ENCODE measurements at places on chromosomes 7 and 10.

- no peak for DNase-seq
Measured at GRCh38 chr10:96309628-96310320, 5.5 kb downstream of the DNTT start.

- DNase-seq, result no peak
Measured at GRCh38 chr10:14146501-14146900, 184.2 kb downstream of the FRMD4A start.

GRCh38 chr7:140146574-140146973, 30.2 kb downstream of the KDM7A start:
- no peak for DNase-seq

DNA sequence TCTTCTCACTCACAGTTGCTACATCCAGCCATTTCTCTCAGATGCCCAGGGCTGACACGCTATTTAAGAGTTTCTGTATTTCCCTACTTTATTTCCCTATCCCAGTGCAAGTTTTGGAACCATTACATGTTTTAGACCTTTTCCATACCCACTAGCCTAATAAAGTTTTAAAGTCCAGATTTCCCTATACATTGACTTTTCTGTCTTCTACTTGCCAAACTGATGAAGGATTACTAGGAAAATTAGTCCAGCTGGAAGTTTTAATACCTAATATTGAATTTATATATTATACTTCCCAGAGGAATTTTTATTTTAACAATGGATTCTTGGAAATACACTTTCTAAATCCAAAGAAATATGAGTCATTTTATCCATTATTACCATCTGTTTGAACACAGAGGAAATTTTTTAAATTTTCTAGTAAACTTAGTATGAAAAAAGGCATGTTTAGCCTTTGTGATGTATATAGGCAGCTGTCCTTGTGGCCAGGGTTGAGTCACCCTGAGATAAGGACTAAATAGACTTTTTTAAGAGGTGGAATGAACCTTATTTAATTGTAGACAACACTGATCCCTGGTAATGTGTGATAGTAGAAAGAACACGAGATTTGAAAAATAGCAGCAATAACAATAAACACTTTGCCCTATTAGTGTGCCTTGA, 205.0 kb downstream of the TFEC start:
- DNase-seq, result no peak

DNA sequence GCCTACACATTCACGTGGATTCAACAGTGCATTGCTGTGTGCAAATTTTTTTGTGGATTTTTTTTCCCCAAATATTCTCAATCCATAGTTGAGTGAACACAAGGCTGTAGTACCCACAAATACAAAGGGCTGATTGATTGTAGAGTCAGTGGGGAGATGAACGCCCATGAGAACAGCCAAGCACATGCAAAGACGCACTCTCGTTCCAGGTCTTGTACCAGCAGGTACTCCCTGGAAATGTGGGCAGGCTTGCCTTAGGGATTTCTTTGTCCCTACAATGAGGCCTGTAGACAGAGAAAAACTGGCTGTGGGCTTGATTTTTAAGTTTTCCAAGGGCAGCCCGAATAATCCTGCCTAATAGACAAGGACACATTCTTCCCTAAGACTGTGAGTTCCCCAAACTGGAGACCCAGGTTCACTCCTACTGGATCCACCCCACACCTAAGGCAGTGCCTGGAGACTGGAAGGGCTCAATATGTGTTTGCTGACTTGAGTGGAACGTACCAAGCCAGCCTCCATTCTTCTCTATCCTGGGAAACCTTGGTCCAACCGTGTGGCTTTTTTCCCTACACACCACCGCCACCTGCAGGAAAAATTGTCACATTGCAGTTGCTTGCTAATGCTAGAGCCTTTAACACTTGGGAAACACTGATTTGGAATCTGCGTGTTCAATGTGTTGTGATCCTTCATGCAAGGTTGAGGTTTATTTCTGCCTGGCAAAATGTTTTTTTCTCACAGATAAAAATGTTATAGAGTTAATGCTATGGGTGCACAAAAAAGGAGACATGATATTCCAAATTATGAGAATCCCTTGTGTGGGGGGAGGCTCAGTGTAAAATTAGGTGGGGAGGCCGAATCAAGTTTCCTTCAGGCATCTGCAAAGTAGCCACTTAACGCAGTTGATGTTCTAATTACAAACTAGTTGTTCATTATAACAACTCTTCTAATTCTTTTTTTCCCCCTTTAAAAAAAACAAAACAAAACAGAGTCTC, 49.3 kb downstream of the PPP1R17 start:
- DNase-seq, result peak; percentile 30

- no peak for DNase-seq
Measured at GRCh38 chr7:117807676-117808075, 65.6 kb downstream of the CTTNBP2 start.

DNA sequence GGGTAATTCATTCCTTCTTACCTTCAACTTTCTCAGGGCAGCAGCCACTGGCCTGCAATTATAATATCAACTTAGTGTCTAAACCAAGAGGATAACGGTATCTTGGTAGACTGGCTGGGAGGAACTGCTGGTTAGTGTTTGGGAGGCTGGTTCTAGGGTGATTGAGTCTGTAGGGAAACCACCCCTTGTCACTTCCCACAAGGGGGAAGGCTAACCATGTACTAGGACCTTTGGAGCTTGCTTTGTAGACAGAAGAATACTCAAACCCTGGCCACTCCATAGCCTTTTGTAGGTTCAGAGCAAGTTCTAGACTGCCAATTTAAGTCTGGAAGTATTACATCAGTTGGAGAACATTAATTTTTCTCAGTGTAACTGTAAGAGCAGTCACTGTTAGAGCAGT, 51.3 kb downstream of the NHLRC2 start:
- DNase-seq, result no peak

DNA sequence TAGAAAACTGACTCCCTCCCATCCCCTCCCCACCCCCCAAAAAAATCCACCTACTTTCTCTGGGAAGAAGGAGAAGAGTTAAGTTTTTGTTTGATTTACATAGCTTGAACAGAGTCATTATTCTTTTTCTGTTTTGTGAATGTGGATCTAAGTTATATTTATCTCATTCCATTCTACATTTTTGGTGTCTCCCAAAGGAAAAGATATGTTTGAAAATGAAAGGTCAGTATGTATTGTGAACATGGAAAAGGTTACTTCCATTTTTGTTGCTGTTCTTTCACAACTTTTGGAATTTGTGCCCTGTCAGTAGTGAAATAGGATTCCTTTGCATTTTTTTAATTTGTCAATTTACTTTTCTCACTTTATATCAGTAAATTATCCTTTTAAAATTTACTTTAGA, 547.9 kb downstream of the SUGCT start:
- DNase-seq, result no peak

DNA sequence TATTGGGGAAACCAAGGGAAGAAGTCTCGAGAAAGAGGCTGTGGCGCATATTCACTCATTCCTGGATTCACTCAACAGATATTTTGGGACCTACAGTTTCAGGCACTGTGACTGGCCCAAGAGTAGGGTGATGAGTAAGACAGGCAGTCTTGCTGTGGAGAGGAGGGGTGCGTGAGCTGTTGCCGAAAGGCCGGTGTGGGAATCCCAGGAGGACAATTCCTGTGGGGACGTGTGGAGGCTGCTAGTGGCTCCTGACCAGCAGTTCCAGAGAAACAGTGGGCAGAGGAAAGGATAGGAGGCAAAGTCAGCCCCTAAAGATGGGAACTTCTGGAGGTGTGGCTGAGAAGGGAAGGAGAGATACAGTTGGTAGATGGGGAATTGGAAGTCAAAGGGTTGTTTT, 59.3 kb upstream of the GRB10 start:
- DNase-seq, result no peak

DNA sequence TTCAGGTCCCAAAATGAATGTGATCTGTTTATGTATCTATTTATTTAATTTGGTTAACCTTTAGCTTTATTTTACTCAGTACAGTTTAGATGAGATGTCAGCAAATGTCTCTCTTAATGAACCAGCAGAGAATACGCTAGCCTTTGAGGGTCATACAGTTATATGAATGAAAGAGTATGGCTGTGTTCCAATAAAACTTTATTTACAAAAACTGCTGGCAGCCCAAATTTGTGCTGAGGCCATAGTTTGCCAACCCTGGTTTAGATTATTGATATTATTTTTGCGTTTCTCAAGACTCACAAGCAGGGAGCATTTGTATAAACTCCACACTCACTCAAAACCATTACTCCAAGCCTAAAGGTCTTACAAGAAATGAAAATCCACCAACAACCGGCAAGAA, 323.4 kb upstream of the NRP1 start:
- no peak for DNase-seq
